ENCODE measurements at places on chromosomes 6 and 20.

DNA sequence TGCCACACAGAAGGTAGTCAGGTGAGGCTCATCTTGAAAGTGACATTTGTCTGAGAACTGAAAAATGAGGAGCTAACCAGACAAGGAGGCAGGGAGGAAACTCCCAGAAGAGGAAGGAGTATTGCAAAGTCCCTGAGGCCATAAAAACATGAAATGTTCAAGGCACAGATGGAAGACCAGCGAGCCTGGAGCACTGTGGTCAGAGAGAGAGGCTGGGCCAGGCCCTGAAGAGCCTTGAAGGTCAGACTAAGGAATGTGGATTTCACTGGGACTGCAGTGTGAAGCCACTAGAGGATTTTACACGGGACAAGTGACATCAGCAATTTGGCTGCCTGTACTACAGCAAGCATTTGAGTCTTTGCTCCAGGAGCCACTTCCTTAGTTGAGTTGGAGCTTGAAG is 21.1 kb upstream of the TMEM181 start:
- DNase-seq: no peak

GRCh38 chr6:102619585-102619984 is 1226.1 kb downstream of the GRIK2 start:
- DNase-seq: no peak

- DNase-seq: no peak
Observed at GRCh38 chr6:4693173-4693970, 82.8 kb upstream of the CDYL start.

- DNase-seq: no peak
Observed at GRCh38 chr20:54058420-54059139, 11.8 kb downstream of the BCAS1 start.

- no peak for DNase-seq
Observed at GRCh38 chr6:47780510-47781356, 1.1 kb upstream of the OPN5 start.

- DNase-seq: no peak
Observed at GRCh38 chr20:8432435-8433148, 300.5 kb downstream of the PLCB1 start.

DNA sequence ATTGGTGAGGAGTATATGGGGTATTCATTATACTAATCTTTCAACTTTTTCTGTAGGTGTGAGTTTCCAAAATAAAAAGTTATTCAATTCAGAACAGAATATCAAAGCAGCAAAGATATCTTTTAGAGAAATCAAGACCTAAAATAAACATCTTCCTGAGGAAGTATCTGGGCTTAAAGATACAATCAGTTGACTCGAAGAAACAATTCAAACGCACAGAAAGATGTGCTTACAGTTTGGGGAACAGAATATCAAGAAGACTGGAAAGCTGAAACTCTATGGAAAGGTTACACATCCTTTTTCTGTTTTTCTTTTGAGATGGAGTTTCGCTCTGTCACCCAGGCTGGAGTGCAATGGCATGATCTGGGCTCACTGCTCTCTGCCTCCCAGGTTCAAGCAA is 36.2 kb upstream of the SAYSD1 start:
- no peak for DNase-seq

- peak; percentile 62 for DNase-seq
Observed at GRCh38 chr6:692858-693722, at the start of gene EXOC2. EXOC2 (minus strand) TSS chr6:693139; CDS start chr6:637818, 55,321 bp downstream.

DNA sequence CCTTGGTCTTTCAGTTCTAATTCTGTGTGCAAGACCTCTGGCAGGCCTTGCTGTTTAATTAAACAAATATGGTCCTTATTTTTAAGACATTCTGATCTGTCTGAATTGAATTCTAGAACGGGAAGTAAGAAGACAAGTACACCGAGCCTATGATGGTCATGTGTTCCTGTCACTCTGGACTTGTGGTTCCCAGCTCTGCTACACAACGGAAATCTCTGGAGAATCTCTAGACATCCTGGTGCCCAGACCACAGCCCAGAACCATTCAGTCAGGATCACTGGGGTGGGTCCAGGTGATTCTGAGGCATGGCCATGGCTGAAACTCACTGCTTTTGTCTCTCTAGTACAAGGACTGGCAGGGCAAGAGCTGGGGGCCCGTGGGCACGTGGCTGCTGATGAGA is 15.9 kb upstream of the KCNK16 start:
- DNase-seq: no peak

DNA sequence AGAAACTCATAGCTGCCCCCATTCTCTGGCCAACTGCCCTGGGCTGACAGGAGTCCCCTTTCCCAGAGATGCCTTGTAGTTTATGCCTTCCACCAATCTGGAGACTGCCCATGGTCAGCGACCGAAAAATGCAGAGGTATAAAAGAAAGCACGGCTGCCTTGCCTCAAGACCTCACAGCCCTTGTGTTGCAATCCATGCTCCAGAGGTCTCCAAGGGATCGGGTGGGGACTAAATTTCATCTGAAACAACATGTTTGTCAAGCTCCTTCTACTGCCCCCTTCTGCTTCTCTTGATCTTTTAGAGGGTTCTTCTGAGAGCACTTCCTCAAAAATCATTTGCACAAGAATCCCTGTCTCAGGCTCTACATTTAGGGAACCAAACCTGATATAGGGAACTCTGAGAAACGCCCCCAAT is 128.8 kb downstream of the PLCB1 start:
- no peak for DNase-seq

DNA sequence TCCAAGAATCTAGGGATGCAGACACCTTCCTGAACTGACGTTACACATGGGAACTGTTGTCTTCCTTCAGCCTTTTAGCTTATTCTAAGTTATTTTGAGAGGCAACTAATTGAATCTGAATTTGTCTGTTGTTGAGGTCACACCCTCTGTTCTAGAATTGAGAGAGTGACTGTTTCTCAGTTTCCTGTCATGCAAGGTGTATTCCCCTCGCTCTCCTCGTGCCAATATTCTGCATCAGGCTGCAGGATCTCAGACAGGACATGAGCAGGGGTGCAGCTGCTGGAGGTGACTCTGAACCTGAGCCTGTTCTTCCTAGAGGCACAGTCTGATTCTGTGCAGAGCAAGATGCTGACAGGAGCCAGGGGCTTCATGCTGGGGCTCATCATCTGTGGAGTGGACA is 52.5 kb downstream of the HLA-DPB1 start:
- DNase-seq: no peak

DNA sequence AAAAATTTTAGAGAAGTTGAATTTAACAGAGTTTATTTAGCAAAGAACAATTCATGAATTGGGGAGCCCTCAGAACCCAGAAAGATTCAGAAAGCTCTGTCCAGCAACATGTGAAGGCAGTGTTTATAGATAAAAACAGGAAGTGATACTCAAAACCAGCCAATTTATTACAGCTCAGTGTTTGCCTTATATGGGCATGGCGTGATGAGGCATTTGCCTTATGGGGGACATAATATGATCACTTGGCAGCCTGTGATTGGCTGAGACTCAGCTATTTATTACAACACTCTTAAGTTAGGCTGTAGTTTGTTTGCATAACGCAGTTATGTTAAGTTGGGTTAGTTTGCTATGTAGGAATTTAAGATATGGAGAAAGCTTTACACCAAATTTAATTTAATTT is 11.5 kb downstream of the HLA-DPA1 start:
- no peak for DNase-seq

DNA sequence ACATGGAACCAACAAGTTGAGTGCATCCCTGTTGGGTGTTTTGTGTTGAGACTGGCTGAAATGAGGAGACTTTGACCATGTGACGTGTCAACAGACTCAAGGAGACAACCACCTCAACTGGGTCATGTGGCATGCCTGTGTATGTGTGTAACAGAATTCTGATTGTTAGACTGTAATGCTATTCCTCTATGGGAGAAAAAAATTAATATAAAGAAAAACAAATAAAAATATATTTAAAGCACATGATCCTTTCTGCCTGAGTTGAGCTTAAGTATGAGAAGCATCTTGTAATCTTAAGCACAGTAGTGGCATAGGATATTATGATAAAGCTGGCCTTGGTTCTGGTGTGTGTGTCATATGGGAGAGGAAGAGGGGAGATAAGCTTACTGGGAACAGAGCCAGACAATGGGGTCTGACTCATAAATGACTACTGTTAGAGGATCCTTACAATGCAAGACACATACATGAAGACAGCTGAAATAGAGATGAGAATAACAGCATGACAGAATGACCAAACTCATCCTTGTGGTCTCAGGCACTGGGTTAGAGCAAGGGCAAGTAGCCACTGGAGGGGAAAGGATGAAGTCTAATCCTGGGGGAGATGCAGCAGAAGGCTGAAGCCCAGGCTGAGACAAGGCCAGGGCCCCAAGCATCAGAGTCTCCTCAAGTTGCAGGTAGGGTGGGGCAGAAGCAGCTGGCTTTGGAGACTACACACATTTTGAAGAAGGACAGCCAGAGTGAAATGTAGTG is 9.2 kb downstream of the TP53INP2 start:
- DNase-seq: no peak

DNA sequence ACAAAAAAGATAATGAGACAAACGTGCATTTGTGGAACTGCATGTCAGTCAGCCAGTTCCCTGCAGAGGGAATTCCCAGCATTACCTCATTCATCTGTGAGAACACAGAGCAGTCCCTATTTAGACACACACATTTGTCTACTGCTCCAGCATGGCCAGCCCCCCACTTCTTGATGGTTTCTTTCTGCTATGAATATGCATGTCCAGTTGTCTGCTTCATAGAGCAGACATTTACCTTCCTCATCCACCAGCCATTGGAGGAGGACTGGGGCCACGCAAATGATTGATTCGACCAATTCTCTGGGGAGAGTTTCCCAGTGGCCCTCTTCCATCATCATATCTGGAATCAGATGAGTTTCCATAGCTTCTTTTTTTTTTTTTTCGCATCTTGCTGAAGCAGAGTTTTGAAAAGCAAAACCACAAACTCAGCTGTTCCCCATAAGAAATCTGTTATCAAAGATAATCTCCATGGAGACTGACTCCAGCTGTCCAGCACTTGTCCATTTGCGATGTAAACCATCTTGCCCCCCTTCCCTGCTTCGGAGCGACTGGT is 11.8 kb downstream of the ENPP1 start:
- DNase-seq: no peak

DNA sequence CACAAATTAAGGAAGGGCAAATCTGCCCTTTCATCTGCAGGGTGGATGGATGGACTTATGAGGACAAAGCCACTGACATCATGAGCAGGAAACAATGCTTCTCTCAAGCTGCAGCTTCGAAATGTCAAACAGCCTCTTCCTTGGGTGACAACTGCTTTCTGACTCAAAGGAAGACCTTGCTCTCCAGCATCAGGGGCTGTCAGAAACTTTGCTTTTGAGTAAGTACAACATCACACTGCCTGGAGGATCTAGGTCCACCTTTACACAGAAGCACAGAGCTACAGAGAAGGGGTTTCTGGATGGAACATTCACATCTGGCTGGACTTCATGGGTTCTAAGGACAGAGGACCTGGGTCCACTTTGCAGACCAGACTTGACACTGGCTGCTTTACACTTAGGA is 5.9 kb downstream of the CST1 start:
- no peak for DNase-seq

- no peak for DNase-seq
Observed at GRCh38 chr6:46735720-46736031, 501 bp upstream of the PLA2G7 start.

DNA sequence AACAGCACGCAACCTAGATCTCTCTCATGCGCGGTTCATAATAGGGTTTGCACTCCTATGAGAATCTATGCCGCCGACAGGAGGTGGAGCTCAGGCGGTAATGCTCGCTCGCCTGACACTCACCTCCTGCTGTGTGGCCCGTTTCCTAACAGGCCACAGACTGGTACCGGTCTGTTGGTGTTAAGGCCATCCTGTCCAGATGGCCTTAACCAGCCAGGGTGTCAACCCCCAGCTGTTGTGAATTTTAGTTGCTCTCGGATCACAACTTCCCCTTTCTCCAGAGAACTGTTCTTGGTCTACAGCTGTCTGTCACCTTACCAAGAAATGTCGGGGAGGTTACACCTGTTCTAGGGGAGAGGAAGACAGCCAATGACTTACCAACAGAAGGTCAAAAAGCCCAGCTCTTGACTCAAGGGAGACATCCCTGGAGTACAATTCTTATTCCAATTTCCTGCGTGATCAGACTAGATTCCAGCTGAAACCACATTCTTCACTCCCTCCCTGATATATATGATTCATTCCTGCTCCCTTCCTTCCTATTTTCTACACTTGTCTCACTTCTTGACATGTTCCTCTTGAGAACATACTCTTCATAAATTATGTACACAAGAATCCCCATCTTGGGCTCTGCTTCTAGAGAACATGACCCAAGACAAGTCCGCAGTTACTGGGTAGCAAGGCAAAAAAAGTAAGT is 23.1 kb upstream of the DNAAF9 start:
- DNase-seq: no peak

- no peak for DNase-seq
Observed at GRCh38 chr20:59724457-59725366, 120.4 kb downstream of the PHACTR3 start.

DNA sequence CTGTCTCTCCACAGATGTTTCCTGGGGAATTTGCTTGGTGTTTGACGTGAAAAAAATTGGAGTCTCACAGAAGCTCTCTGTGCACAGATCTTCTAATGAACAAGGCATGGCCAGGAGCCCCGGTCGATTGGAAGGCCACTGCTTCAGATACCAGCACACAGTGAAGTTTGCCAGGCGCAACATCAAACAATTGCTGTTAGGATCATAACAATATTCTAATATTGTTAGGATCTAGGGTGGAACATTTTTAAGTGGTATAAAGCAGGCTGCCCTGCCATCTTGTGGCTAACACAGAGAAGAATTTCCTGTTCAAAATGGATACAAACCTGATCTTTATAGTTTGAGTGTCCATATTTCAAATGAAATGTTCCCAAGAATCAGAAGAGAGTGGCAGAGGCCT is 64.1 kb downstream of the C6orf118 start:
- DNase-seq: no peak

DNA sequence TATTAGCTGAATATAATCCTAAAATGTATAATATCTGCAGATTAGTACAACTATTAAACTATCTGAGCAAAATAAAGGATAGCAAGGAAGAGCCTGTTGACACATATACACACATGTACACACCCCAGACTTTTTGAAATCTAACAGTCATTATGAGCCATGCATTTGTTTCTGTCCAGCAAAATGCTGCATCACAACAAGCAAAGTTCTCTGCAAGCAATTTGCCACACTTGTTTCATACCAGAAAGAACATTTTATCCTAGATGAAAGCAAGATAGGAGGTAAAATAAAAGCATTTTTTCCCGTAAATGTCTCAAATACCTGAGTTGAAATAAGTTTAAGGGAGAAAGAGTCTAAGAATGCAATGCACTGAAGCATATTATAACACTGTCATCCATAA is 145.2 kb downstream of the COL21A1 start:
- no peak for DNase-seq

DNA sequence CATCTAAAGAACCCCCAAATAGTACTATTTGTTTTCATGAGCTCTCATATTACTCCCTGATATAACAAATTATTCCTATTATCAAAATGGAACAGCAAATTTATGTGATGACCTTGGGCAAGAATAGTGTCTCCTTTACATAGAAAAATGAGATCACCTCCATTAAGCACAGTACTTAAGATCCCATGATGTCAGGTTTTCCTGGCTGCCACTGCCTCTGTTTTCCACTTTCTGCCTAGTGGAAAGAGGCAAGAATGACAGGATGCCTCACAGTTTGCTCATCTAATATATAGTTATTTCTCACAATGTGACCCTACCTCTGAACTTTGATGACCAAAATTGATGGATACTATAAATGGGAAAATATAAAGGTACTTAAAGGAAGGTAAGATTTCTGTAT is 260.1 kb upstream of the SGK1 start:
- no peak for DNase-seq

- DNase-seq: no peak
Observed at GRCh38 chr20:24487648-24488047, 18.2 kb downstream of the SYNDIG1 start.

All from activated CD8-positive, alpha-beta memory T cell treated with anti-CD3 and anti-CD28 coated beads for 48 hours (primary cell).